ENCODE measurements at places on chromosomes 4 and X. TPM values are rescaled to one million over a fixed set of nuclear protein-coding genes. Genes with fewer than 3 reads are reported as not detected.

Gene CDKL2
- total RNA-seq = 0.71 TPM

Gene RTL5
- total RNA-seq = 16.1 TPM

Gene ARHGAP6
- total RNA-seq = 8.0 TPM

Gene NAA15
- total RNA-seq = 47.4 TPM

DNA sequence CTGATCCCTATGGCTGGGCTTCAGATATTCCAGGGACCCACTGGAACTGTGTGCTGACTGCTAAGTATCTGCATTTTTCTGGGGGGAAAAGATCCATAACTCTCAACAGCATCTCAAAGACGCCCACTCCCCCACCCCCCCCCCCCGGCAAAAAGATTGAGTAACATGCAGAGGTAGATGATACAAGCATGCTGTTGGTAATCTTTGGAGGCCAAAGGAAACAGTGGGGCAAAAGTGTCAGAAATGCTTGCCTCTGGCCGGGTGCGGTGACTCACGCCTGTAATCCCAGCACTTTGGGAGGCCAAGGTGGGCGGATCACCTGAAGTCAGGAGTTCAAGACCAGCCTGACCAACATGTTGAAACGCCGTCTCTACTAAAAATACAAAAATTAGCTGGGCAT is 12.2 kb downstream of the XPNPEP2 start:
- DNase-seq = no peak
